NCI-H2081 (cell line): ENCODE measurements at places on chromosomes 12 and 14.

GRCh38 chr14:101823511-101824120, 62.1 kb downstream of the PPP2R5C start:
- DNase-seq: no peak

DNA sequence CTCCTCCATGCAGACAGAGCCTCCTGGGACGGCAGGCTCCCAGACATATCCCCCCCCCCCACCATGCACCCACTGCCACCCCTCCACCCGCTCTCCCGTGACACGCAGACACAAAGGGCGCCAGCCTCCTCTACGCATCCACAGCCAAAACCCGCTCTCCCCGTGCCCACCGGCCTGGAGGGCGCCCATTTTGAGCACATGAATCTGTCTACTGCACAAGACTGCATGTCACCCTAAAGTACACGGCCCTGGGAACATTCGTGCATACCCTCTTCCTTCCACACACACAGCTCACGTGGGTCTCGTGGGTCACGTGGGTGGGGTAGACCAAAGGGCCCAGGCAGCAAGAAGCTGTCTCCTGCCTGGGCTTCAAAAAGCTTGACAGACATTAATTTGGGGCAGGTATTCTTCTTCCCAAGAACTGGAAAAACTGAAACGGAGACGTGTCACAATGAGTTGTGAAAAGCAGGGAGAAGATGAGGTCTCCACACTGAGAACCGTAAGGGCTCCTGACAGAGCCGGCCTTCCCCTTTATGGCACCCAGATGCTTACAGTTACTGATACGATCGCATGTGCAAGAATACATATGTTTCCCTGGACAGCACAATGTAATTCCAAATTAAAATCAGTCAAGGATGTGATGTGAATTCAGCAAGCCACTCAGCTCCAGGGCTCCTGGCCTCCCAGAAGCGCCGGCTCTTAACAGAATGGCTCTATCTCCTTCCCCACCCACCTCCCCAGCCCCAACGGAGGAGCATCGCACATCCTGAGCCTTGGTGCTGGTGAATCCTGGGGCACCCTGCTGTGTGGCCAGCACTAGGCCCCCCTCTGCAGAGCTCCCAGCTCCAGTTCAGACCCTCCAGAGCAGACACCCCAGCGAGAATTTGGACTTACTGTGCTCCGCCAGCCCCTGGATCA, 1.9 kb downstream of the TGFB3 start:
- DNase-seq: no peak

DNA sequence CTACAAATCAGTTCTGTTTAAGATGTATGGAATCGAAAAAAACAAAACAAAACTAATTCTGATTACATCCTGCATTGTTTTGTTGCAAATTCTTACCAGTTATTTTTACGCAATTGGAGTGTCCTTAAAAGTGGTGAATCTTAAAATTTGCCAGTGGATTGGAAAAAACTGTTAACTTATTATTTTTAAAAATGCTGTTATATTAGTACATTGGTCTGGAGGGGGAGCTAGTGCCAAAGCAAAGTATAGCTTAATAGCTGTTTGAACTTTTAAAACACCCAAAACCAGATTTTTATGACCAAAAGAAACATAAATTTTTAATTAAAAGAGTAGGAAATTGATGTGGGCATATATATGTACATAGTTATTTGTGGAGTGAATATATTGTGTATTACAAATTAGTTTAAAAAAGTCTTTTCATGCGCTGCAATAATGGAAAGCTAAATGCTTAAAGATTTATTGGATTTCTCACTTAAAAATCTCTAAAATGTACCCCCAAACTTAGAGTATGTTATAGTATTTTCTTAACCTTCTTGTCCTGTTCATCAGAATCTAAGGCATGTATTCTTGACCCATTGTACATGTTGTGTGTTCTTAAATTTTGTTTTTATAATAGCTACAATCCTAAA, 2.5 kb downstream of the FUT8 start:
- peak; percentile 8 for DNase-seq

DNA sequence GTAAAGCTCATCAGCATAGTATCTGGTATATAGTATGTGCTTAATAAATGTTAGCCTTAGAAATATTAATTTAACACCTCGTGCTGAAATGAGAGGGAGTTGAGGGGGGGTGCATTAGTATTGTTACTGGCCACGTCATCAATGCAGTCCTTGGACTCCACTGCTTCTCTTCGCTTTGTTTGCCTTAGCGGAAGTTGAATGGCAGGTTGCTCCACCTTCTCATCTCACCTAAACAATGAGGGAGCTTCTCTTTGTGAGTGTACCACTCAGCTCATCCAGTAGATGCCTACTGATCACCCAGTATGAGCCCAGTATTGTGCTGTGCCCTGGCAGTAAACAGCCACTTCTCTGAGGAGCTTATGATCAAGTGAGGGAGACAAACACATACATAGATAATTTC, 4.5 kb downstream of the TMEM117 start:
- DNase-seq: no peak

DNA sequence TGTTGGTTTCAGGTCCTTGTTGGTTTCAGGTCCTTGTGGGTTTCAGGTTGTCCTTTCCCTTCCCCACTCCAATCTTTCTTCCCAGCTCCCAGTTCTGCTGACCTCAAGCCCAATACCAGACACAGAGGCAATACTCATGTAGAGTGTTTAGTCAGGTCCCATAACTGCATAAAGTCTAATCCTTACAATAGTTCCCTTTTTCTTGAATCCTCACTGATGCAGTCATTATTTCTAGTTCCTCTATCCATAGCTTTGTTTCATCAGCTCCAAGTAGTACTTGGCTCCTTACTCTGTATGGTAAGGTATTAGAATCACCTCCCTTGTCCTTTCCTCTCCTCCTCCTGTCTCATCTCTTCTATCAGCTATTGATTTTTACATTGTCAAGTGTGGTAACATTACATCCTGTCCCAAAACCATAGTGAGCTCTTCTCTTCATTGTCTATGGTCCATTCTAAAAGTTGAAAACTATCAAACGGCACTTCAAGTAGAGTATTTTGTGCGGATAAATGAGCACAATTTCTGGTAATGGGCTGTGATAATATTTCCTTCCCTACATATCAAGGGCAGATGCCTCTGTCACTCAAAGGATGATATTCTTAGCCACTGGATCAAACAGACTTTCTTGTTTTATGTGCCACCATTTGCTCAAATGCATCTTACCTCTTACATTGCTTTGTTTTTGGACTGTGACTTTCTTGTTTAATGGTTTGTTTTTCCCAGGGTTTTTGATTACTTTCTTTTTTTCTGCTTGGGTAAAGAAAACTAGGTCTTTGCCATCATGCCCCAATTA, 57.2 kb upstream of the JDP2 start:
- DNase-seq: no peak

- no peak for DNase-seq
These were observed 859.7 kb downstream of the GALC start for GRCh38 chr14:87133073-87133801.

DNA sequence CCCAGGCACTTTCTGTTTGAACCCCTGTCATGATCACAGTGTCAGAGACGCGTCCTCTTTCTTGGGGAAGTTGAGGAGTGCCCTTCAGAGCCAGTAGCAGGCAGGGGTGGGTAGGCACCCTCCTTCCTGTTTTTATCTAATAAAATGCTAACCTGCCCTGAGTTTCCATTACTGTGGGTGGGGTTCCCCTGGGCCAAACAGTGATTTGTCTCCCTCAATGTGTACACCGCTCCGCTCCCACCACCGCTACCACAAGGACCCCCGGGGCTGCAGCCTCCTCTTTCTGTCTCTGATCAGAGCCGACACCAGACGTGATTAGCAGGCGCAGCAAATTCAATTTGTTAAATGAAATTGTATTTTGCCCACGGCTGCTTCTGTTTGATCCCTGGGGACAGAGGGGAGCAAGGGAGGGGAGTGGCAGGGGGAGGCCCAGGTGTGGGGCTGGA, 5.1 kb downstream of the SHMT2 start:
- DNase-seq: no peak

DNA sequence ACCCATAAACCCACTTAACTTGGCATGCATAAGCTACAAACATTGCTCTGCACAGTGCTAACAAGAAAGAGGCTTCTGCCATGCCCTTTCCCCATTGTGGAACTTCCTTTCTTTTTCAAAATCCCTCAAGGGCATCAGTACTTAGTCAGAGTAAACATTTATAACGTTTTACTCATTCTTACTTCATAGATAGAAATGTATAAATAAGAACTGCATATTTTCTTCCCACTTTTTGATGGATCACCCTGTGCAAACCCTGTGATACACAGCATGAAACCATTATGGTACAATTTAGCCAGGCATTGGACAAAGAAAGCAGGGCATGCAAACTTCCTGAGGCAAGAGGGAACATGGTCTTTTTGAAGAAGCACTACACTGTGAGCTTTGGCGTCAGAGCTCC, 113.8 kb upstream of the FOXG1 start:
- peak; percentile 47 for DNase-seq

DNA sequence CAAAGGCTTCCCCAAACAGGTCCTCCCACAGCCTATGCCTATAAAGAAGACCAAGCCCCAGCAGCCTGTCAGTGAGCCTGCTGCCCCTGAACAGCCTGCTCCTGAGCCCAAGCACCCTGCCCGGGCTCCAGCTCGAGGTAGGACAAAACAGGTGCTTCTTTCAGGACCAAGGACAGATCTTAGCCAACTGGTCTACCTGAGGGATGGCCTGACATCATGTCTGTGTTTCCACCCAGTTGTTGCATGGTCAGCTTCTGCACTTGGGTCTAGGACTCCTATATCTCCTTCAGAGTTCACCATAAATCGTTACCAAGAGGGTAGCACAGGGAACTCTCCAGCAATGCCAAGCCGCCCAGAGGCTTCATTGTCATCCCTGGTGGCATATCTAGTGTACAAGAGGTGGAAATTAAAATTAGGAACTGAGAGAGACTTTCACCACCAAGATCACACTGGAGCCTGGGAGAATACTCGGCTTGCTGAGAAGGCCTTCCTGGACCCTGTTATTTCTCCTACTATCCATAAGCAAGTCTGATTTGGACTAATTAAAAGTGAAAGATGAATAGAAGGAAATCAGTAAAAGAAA, 38.2 kb upstream of the OAS1 start:
- DNase-seq: no peak

- DNase-seq: no peak
These were observed 34.6 kb downstream of the HECTD4 start for GRCh38 chr12:112347581-112347982.

GRCh38 chr12:112901271-112901670, 5.5 kb upstream of the OAS1 start:
- DNase-seq: no peak

- no peak for DNase-seq
These were observed 12.3 kb downstream of the BRAP start for GRCh38 chr12:111673503-111673902.
